Stimulated activated CD8-positive, alpha-beta memory T cell treated with anti-CD3 and anti-CD28 coated beads, Interleukin-2, amount 100 ng/mL, for 1 hour (primary cell): ENCODE measurements at places on chromosomes 12 and 14.

DNA sequence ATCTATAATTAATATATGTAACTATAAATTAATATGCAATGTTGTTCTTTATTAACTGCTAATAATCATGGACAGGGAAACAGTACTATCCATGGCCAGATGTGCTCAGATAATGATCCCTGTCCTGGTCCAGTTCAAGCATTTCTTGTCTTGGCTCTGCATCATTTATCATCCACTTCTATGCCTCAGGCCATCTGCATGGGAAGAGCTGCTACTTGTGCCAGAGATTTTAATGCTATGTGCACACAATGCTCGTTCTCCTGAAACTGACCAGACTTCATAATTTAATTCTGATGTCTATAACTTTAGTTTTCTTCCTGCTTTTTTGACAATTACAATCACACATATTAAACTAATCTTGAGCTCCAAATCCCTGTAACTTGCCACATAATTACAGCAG lies 11.2 kb upstream of the TMX1 start:
- no peak for DNase-seq

DNA sequence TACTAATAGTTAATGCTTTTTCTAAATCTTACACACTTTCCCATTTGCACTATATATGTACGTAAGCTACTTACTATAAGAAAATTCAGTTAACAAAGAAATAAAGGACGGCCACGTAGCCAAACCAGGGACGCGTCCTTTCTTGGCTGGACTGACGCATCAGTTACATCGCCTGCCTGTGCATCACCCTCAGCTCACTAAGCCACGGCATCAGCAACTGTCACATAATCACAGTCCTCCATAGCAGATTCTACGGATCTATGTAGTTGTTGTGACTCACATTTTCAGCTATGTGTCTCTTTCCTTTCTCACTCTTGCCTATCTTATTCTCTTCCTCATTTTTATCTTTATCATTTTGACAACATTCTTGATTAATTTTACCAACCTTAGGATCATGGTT lies 38.1 kb upstream of the C12orf50 start:
- no peak for DNase-seq

GRCh38 chr14:89267163-89267562 lies 149.9 kb downstream of the FOXN3 start:
- no peak for DNase-seq

GRCh38 chr12:106296179-106296877 lies 6.2 kb upstream of the TCP11L2 start:
- DNase-seq: no peak

DNA sequence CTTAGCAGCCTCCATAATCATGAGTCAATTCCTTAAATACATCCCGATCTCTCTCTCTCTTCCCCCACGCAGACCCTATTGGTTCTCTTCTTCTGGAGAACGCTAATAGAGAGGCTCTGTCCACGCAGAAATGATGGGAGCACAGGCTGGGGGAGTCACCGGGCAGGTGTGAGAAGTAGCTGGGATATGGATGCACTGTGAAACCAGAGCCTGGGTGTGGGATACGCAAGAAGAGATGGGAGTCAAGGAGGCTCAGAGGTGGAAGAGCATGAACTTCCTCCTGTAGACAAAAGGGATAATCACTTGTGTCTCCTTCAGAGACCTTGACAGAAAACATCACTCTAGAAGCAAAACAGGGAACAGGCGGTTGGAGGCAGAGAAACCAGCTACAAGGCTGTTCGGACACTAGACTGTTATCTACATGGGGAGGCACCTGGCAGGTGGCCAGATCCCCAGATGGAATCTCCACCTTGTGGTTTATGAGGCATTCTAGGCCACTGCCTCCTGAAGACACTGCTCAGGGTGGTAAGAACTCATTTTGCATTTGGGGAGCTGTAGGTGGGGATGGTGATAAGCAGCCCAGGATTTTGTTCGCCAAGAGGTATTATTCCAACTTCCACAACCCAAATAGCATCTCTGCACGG lies 7.2 kb upstream of the SELPLG start:
- no peak for DNase-seq

DNA sequence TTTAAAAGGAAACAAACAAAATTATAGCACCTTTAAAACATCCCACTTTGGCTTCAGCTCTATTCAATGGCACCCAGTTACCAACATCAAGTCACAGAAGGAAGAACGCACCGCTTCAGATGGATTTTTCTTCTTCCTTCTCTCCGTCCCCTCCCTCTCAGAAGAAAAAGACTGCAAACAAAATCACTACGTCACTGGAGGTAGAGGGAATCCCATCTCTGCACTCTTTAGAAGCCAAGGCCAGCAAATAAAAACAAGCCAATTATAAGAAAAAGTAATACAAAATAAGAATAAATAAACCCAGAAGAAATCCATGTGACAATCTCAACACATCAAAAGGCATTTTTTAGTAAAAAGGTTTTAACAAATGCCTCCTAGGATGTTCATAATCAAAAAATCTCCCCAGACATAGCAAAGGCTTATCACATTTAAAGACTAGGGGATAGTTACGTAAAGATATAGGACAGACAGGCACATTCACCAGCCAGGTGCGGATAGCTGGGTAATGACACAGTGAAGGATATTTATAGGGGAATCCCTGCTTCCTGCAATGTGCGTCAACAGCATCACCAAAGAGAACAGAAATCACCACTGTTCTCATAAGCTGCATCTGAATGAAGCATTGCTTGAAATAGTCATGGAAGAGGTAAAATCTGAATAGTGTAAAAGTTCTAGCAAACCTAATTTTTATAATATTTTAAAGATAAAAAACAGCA lies 89.4 kb downstream of the R3HDM2 start:
- no peak for DNase-seq

DNA sequence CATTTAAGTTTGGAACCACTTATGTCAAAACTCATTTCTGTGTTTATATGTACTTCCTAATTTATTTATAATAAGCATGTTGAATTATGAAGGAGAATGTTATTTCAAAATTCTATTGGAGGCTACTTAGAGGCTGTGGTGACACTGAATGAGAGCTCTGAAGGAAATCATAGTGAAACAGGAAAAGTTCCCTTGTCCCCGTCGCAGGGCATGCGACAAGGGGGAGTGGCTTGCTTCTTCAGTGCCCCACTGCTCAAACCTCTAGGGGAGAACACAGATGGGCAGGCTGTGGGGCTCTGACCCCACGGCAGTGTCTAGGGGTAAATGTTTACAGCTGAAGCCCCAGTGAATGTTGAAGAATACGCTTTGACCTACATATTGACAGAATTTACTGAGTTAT lies 261.9 kb downstream of the RAD51B start:
- no peak for DNase-seq

DNA sequence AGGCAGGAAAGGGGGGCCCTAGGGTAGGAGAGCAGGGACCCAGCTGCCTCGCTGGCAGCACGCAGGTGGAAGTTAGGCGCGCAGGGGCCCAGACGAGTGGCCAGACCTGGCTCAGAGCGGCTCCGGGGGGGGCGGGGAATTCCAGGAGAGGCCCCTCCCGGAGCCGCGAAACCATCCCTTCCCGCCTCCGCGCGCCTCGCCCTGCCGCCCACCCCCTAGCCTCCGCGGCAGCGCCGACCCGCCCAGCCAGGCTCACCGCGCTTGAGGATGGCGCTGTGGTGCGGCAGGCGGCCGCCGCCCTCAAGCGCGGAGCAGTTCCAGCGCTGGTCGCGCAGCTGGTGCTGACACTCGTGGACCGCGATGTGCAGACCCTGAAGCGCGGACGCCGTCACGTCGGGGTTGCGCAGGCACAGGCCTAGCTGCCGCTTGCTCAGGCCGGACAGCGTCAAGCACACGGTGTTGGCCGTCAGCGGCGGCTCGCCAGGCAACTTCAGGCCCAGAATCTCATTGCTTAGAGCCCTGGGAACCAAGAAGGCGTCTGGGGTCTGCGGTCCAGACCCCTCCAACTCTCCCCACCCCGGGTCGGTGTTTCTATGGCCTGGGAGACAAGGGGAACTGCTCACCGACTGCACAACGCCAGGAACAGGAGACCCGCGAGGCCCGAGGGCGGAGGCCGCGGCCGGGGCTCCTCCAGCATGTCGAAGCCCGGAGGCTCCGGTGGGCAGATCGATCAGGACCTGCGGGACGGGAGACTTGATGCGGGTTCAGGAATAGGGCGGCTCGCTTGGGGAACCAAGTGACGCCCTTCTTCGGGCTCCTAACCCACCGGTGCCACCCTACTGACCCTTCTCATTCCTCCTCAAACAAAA lies 1.5 kb downstream of the WNT10B start:
- DNase-seq: no peak

GRCh38 chr12:5783289-5783920 lies 161.7 kb downstream of the ANO2 start:
- no peak for DNase-seq

GRCh38 chr14:103118018-103118662 lies 5.1 kb upstream of the TNFAIP2 start:
- no peak for DNase-seq

GRCh38 chr14:104593241-104593701 lies 11.3 kb downstream of the TMEM179 start:
- no peak for DNase-seq

DNA sequence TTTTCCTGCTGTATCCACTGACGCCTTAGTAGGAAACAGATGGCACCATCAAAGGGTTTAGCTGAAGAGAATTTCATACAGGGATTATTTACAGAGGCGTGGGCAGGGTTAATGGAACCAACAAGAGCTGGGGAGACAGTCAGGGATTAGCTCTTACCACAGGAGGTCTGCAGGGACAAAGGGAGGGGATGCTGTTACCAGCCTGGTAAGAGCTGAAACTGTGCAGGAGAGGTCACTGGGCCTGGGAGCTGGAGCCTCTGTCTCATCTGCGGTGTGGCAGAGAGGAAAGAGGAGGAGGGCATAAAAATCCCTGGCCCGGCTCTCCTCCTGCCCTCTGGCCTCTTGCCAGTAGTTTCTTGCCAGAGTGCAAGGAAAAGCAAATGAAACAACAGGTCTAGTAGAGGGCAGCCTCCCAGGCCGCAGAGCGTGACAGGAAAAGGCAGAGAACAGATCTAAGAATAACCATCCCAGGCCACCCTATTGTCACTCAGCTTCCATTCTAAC lies 18.9 kb upstream of the POC1B start:
- no peak for DNase-seq

DNA sequence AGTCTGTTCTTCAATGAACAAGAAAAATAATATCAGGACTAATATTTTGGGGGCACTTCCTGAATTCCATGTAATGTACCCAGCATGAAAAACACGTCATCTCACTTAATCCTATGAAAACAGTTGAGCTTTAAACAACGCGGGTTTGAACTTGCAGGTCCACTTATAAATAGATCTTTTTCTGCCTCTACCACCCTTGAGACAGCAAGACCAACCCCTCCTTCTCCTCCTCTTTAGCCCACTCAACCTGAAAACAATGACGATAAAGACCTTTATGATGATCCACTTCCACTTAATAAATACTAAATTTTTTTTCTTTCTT lies 203.9 kb upstream of the KRR1 start:
- DNase-seq: no peak

GRCh38 chr14:75123991-75124390 lies 2.9 kb downstream of the NEK9 start:
- no peak for DNase-seq
